Activated CD8-positive, alpha-beta memory T cell treated with anti-CD3 and anti-CD28 coated beads for 1 hour (primary cell): ENCODE measurements at places on chromosomes 7 and 10.

GRCh38 chr7:29841926-29842701 is 35.8 kb downstream of the WIPF3 start:
- no peak for DNase-seq

- no peak for DNase-seq
Observed at GRCh38 chr10:106991091-106991490, 173.4 kb downstream of the SORCS1 start.

GRCh38 chr7:143271240-143271639 is 8.0 kb downstream of the GSTK1 start:
- DNase-seq, result no peak

DNA sequence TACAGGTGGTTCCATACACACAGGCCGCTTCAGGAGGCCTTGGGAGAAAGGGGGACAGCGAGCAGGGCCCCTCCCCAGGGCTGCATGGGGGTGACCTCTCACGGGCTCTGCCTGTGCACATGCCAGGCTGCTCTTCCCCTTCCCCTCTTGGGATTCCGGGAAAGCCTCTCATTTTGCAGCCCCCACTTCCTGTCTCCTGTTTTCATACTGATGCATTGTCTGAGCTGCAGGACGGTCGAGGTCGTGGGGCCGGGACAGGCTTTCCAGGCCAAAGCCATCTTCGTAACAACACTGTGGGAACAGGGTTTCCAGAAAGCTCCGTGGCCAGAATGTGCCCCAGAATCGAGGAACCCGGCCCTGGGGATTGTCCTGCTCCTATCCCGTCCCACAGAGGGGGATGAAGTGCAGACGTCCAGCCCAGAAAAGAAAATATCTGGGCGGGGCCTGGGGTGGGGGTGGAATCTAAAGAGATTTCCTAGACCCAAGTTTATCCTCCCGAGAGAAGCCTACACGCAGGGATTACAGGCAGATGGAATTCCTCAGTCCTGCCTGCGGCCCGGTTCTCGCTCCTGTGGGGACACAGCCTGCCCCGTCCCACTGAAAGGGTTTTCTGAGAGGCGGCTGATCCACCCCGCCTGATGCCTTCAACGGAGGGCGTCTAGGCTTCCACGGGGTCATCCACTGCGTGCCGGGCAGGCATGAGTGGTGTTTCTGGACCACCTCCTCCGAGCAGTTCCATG is 29.5 kb upstream of the DNAAF5 start:
- DNase-seq, result no peak

DNA sequence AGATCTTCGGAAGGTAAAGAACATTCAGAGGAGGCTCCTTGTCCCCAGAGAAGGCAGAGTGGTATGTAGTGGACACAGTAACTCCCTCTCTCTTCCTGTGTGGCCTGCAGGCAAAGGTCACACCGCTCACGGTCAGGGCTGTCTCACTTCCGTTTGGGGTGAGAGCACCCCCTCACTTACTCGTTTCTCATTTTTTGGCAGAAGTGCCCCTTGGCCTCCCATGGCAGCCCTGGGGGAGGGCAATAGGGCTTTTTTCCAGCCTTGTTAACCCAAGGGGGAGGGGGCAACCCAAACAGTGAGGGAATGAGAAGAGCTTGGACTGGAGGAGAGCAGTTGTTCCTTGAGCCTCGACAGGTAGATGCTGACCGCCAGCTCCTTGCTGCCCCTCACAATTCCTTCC is 31.8 kb upstream of the SRGN start:
- no peak for DNase-seq

DNA sequence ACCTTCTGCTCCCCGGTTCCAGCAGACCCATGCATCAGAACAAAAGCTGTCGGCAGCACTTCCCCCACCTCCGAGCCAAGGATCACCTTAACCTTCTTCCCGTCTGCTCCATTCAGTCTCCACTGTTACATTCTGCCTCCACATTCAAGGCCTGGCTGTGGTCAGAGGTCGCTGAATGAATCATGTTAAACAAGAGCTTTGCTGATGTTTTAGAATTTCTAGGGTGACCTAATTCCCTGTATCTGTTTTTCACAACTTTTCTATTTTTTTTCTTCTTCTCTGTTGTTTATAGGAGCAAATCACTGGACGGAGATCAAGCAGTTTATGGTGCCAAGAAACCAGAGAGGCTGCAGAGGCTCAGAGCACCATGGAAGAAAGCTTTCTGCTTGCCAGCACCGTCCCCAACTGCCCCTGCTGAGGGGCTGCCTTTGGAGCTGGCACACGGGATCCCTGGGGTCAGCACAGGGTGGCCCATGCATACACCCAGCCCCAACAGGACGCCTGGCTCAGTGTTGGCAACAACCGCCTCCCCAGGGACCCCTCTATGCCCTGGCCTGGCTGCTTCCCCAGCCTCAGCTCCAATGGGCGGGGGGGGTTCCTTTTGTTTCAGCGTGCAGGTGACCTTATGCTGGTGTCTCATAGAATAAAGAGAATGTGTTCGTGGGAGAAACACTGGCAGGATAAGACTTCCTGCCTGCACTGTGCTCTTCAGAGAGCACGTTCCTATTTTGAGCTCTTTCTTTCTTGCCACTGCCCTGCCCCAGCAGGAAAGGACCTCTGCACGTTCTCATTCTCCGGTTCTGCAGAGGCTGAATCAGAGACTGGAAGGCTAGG is 182.7 kb upstream of the LYZL2 start:
- DNase-seq, result no peak

DNA sequence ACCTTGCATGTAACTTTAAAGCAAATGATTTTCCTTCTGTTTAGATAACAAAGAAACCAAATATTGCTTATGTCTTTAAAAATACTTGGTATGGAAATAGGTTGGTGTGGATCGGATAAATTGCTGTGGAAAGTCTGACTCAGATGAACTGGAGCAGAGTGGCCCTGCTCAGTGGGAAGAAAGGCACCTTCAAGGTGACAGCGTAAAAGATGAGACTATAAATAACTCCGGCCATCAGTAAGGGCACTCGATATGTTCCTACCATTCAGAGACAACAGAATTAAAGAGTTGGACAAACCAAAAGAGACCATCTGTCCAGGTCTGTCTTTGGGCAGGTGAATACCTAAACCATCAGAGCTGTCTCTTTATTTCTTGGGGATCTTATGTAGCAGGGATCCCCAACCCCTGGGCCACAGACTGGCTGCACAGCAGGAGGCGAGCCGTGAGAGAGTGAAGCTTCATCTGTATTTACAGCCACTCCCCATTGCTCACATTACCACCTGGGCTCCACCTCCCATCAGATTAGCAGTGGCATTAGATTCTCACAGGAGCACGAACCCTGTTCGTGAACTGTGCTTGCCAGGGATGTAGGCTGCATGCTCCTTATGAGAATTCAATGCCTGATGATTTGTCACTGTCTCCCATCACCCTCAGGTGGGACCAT is 357.1 kb downstream of the PRPF18 start:
- DNase-seq, result no peak

DNA sequence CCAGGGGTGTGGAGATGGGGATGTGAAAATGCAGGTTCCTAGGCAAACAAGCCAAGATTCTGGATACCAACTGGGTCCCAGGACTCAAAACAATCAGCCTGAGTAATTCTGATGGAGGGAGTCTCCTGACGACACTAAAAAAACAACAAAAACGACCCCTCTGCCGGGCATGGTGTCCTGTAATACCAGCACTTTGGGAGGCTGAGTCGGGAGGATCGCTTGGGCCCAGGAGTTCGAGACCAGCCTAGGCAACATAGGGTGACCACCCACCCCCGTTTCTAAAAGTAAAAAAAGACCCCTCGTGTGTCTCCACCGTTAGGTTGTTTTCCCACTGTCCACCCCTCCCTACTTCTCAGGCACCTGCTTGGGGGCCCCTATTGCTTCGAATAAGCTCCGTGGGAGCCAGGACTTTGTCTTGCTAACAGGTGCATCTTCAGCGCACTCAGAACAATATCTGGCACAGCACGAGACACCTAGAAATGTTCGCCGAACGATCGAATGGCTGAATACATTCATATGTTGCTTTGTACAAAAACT is 743 bp upstream of the NRF1 start:
- DNase-seq, result no peak

- no peak for DNase-seq
Observed at GRCh38 chr7:118517275-118517674, 292.8 kb downstream of the ANKRD7 start.

GRCh38 chr7:139930286-139930965 is 101.4 kb downstream of the TBXAS1 start:
- DNase-seq, result no peak

DNA sequence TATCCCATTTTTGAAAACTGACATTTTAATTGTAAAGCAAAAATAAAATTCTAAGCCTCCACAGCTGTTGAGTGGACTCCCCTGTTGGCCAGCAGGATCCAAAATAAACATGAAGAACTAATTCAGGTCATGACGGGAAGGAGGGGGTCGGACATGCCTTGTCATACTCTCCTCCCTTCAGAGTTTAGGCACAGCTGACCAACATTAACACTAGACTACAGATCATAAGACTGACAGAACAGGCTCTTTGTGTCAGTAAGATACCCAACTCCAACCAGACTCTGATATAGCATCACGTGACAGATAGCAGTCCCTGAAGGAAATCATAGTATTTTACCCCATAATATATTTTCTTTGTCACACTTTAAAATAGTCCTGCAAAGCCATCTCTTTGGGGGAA is 20.9 kb upstream of the ZNF12 start:
- DNase-seq, result no peak

- DNase-seq, result no peak
Observed at GRCh38 chr10:1379601-1380000, 323.4 kb downstream of the WDR37 start.

- DNase-seq, result no peak
Observed at GRCh38 chr7:127409629-127410028, 17.1 kb upstream of the ZNF800 start.

DNA sequence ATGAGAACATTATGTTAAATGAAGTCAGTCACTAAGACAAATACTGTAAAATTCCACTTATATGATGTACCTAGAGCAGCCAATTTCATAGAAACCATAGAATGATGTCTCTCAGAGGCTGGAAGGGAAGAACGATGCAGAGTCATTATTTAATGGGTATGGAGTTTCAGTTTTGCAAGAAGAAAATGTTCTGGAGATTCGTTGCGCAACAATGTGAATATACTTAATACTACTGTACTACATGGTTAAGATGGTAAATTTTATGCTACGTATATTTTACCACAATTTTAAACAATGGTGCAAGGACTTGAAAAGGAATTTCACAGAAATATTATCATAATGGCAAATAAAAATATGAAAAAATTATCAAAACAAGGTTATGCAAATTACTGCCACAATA is 972.6 kb downstream of the KCNMA1 start:
- DNase-seq, result no peak

DNA sequence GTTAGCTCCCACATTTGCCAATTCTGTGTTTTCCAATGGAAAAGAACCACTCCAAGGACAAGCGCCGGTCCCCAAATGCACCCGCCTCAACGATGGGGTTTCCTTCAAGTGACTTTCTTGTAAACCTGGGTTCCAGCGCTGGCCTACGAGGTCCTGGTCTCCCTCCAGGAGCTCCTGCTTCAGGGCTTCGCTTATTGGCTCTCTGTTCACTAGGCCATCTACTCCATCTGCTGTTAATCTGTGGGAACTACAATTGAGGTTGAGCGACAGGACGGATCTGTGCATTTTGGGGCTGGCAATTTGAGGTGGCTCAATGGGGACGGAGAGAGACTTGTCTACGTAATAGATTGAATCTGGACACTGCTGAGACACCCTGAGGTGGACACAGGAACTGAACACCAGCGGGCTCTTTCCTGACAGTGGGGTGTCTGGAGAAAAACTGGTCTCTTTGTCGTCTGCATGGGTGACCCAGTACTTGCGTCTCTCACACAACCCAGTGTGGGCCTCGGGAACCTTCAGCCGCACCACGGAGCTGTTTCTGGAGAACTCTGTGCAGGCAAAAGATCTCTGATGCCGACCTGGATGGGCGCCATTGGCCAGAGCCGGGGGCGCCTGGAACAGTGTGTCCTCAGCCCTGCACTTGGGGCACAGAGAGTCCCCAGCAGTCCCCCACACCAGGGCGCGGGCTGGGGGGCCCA is 115.9 kb upstream of the ADAM12 start:
- DNase-seq, result no peak

GRCh38 chr10:97858001-97858439 is 8.4 kb downstream of the GOLGA7B start:
- DNase-seq, result no peak

GRCh38 chr10:107834706-107835105 is 670.2 kb upstream of the SORCS1 start:
- DNase-seq, result no peak

GRCh38 chr10:480928-481552 is 208.4 kb downstream of the DIP2C start:
- no peak for DNase-seq

- DNase-seq, result no peak
Observed at GRCh38 chr7:253581-254336, 36.2 kb upstream of the FOXL3 start.

DNA sequence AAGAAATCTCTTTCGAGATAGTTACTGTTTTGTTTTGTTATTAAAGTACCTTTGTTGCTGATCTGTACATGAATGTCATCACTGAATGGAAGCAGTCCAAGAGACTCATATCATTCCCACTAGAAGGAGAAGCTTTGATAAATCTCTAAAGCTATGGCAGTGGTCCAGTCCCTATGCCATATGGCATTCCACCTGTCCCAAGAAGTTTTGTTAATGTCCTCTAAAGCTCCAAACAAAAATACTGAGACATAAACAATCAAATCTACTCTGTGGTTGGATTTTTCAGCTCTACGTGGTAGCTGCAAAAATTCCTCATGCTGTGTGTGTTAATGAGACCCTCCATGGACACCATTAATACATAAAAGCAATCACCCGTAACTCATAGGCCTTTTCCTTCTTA is 94.1 kb downstream of the LRRN3 start:
- DNase-seq, result no peak

DNA sequence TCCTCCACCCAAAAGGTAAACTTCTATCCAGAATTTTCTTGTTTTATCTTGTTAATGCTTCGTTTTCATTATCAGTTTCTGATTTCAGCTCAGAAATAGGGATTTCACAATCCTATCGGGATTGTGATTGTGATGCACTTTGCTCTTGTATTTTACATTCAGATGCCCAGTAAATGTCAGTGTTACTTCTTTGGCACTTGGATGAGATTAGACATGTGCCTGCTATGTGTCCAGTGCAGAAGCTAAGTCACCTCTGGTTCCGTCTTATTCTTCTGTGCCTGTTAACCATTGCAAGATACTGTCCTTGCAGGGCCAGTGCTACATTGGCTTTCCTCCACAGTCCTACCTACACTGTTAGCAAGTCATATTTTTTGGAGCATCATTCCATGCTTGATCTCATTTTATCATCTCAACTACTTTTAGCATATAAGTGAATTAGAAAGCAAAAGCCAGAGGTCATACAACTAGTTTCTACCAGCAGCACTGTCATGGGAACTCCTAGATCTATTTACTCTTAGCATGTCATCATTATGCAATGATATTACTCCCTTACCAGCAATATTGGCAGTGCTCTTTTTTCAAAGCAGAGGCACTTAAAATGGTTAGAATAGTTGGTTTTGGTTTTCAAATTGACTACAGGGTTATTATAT is 26.7 kb downstream of the ZNF277 start:
- no peak for DNase-seq

GRCh38 chr7:115634633-115635032 is 395.9 kb downstream of the TFEC start:
- DNase-seq, result no peak
